ENCODE measurements at places on chromosomes 3 and 15.

DNA sequence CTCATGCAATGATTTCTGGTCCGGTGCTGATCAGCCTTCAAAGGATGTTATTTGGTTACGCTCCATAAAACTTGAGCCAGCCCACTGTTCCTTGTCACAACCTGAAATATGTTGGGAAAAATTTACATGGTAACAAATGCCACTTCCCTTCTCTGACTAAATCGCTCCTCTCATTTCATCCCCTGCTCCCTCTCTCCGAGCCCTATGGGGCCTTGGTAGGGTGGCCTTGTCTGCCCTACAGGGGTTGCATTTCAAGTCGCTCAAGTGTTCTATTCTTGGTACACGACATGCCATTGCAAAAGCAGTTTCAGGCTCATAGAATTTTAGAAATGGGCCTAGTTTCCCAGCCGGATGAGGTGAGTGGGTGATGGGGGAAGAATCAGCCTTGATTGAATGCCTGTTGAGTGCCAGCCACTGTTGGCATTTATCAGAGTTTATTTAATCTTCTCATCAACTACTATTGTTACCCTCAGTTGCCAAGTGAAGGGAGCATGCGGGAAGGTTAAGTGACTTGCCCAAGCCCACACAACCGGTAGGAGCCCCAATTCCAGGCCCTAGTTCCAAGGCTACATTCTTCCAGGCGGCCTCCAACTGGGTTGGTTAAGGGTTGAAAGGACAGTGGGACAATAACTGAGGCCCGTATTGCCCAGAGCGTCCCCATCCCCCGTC lies 961 bp upstream of the ABHD2 start:
- ATAC-seq: no peak

DNA sequence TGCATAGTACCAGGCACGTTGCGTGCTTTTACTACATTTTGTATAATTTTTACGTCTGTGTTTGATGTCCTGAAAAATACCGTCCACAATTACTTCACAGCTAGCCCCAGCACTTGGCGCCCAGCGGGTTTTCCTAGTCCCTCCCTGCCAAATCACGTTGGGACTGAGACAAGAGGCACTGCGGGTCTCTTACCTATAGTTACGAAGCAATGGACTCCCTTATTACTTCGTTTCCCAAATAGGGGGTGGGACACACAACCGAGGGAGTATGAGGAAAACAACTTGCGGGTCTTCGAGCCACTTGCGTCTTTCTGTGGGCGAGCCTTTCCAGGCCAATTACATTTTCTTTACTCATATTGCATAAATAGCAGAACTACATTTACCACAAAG lies 620 bp upstream of the CMSS1 start:
- no peak for ATAC-seq

DNA sequence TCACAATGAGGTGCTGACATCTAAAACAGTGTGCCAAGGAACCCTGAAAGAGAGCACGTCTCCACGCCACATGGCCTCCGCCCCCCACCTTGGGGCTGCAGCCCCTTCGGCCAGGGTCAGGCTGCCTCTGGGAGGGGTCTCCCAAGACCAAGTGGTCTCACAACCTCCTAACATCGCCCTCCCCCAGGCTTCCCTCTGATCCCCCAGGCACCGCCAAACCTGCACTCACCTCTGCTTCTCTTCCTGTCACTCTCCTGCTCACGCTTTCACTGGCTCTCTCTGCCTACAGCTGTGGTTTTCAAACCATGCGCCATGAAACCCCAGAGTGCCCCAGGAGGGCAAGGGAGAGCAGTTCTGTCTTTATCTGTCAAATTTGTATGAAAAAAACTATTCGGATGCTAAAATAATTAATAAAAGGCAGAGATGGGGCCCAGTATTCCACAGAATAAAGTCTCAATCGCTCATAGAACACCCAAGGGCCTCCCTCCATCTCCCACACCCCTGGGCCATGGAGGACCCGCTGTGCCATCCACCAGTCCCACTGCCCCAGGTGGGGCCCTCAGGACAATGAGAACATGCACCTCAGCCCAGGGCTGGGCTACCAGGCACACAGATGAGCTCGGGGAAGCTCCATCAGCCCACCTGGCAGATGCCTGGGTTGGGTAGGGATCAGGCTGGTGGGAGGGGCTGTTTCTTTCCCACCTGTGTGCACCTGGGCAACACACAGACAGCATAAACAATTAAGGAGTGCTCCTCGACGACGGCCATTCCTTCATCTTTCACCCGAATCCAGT lies 21.5 kb downstream of the CYFIP1 start:
- no peak for ATAC-seq

- ATAC-seq: no peak
These were observed 58.4 kb upstream of the MINAR1 start for GRCh38 chr15:79373728-79374127.

GRCh38 chr3:112497897-112498548 lies 1.2 kb downstream of the BTLA start:
- no peak for ATAC-seq

DNA sequence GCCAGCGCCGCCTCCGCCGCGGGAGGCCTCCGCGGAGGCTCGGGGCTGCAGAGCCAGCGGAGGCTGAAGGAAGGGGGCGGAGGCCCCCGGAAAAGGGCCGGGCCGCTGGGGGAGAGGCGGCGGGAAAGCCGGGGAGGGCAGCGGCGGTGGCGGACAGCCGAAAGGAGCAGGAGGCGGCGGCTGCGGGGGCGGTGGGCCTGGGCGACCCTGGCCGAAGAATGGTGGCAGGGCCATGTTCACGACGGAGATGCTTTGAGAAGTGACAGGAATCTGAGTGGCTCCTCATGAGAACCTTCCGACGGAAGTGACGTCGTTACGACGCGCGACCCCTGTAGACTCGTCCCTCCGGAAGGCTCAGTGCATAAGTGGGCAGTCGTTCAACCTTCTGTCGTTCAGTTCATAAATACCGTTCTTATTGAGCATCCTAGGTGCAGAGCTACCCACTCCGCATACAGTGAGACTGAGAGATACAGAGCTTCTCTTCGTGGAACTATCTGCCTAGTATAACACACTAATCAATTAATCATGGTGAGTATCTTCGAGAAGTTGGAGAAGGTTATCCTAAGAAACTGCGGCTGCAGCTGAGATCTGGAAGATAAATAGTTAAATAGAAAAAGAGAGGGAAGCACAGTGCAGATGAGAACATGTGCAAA lies at the start of gene PDCD7:
Gene PDCD7 (minus strand): TSS at position 261 of the 653 bp plus-strand sequence. CDS start 27 bp downstream, at position 234.
- peak; percentile 95 for ATAC-seq

GRCh38 chr15:43954181-43954621 lies 127.4 kb downstream of the WDR76 start:
- no peak for ATAC-seq
